GM12864 (cell line): ENCODE measurements at places on chromosomes 6 and 20.

GRCh38 chr20:21134883-21135493 lies 9.1 kb downstream of the KIZ start:
- DNase-seq = no peak

DNA sequence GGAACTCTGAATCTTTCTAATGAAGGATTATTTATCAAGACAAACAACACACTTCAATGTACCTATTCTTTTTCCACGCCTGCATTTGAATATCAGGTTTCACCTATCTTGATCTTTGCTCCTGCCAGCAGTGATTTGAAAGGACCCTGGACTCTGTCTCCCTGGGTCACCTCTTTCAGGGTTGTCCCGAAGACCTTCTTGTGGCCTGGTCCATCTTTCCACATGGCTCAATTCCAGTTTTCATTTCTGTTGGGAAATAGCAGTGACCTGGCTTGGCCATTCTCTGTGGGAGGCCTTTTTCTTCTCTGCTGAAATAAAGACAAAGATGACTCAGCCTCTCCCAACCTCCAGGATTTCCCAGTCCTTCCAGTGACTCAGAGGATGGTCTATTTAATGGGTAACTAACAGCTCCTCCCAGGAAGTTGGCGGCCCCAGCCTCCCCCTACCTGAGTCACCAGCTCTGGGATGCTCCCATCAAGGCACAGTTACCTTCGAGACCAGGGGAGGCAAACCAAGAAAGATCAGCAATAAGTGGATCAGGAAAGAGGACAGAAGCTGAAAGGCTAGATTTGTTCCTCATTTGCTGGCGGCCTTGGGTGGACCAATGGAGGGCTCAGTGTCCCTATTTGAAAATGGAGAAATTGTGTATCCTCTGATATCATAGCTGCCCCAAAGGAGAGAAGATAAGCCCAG lies 120.2 kb upstream of the RNF24 start:
- DNase-seq = no peak

- peak; percentile 8 for DNase-seq
Observed at GRCh38 chr6:50966532-50966931, 147.9 kb downstream of the TFAP2B start.

DNA sequence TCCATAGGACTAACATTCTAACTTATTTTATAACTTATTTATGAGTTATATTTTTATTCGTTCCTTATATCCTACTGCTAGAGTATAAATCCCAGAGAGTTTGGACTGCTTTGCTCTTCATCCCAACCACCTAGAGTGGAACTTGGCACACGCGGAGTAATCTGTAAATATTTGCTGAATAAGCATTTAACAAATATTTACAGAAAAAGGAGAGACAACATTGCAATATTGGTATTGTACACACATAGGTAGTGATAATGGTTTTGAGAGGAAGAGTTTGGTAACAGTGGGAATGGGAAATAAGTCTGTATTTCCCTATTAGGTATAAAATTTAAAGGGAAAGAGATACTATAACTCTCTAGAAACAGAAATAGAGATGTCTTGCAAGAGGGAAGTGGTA lies 634.8 kb upstream of the CITED2 start:
- DNase-seq = no peak

DNA sequence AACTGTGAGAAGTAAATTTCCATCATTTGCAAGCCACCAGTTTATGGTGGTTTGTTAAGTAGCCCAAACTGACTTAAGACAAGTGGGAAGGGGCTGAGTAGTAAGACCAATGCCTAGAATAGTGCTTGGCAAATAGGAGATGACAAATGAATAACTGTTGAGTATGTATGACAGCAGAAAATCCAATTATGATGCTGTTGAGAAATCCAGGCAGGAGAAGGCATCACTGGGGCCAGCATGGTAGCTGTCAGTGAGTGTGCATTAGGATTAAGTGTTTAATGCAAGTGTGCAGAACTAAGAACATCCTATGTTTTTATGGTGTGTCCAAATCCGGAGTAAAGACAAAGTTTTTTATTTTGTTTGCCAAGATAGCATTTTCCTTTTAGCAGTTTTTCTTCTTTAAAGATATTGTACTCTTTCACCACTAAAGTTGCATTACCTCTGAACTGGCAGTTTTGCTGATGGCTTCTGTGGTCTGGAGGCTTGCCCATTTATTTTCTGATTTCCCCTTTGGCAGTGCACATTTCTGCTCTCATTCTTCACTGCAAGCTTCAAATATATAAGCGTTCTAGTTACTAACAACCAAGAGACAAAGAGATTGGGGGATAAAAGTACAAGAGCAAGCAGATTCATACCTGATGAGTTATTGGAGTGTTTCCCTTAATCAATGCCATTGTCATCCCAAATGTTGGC lies 289.7 kb downstream of the KCNQ5 start:
- DNase-seq = no peak

DNA sequence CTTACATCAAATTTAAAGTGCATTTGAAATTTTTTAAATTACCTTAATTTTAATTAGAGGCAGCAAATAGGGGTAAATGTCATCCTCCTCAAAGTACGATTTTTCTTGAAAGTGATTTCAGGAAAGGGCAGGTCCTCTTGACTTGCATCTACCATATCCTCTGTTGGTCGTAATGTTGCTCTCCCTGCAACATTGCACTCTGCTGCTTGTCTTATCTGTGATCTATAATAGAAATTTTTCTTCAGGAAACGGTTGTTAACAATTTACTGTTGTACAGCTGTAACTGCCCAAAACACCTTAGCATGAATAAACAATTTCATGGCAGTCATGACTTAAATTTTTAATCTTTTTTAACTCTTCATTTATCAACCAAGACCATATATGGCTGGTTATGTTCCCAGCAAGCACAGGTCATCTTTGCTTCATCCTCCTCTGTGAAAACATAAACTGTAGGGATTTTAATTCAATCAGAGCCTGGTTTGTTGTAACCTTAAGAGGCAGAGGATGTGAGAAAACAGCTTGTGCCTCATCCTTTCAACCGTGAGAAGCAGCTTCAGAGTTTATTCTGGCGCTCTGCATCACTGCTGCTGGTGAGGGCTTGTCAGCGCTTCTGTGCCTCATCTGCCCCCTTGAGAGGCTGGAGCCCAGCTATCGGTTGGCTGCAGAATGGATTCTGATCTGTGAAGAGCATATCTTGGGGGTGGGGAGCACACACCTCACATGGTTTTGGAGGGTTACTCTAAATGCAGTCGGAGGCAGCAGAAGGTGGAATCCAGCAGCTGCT lies 56.0 kb downstream of the CTNNBL1 start:
- DNase-seq = no peak

GRCh38 chr20:722822-723644 lies 45.3 kb downstream of the SLC52A3 start:
- DNase-seq = no peak

GRCh38 chr6:148175550-148176188 lies 167.0 kb upstream of the SASH1 start:
- DNase-seq = no peak

DNA sequence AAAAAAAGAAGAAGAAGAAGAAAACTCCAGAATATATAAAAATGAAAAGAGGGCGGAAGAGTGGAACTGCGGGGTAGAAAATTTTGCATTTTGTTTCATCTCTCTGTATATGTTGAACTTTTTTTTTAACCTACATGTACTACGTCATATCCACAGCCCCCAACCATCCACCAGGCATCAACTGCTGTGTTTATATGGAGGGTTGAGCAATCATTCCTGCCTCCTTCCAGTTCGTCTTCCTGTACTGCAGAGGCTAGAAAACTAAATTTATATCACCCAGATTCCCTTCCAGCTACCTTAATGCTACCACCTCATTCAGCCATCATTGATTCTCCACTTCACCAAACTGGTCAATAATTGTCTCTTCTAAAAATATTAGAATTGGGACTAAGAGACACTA lies 9.5 kb upstream of the SIGLEC1 start:
- DNase-seq = no peak

DNA sequence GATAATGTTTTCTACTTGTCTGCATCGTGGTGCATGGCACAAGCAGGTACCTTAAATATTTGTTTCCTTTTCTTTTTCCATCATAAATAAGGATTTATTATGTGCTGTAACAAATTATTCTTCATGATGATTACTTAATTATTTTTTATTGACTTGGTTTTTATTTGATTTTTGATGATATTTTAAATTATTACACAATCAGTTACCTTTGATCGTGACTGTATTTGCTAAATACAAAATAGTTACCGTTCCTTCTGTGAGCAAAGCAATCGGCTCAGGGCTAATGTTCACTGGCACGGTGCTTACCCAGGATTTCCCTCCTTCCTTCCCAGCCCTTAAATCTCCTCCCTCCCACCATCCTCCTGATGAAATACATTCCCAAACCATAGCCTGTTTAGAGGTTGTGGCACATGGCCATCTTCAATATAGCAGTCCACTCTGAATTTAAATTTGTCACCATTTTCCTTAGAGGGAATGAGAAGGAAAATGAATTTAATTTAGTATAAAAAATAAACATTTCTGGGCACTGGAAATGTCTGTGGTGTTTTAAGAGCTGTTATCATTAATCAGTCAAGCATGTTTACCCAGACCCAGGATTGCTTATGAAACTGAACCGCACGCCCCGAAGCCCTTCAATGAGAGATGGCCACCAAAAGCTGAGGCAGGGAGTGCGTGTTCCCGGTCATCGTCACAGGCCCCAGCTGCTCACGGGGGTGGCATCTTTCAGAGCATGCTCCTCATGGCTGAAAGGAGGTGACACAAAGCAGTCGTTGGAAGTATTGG lies 23.0 kb upstream of the EXOC2 start:
- DNase-seq = no peak

DNA sequence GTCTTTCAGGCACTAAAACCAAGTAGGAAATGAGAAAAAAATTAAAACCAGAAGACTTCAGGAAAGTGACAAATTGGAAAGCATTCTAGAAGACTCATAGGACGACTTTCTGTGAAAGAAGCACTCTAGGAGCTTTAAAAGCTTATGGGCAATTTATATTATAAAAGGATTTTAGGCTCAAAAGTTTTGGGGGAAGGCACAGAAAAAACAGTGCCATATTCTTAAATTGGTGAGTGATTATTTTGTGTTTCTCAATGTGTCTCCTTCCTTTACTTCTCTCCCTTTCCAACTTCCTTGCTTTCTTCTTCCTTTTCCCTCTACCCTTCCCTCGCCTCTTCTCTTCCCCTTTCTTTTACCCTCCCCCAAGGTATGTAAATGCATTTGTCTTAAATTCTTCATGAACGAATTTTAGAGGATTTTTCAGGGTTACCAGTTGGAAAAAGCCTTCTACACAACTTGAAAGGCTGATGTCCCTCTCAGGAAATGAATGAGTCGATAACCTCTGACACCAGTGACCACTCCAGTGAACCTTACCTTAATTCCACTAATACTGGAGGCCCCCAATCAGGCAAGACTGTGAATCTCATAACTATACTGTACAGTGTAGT lies 2.6 kb upstream of the LIN28B start:
- no peak for DNase-seq

- no peak for DNase-seq
Observed at GRCh38 chr20:58070664-58071196, 157.7 kb downstream of the ANKRD60 start.

GRCh38 chr6:158415666-158416065 lies 103.4 kb downstream of the TULP4 start:
- DNase-seq = no peak

- DNase-seq = no peak
Observed at GRCh38 chr6:75301088-75301487, 16.5 kb upstream of the TMEM30A start.

- DNase-seq = no peak
Observed at GRCh38 chr6:149127212-149127611, 190.3 kb upstream of the TAB2 start.

DNA sequence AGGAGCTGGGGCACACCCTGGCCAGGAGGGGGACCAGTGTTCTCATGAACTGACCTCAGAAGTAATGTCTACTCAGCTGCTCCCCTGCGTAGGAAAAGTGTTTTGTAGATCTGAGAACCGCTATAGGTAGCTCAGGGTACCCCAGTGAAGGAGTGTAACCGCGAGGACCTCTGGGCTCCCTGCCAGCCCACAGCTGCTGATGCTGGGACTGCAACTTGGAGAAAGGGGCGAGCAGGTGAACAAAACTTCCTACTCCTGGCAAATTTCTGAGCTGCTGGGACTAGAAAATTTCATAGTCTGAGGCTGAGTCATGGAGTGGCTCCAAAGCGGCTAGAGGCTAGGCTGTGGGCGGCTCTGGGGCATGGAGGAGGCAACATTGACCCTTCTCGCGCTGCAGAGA lies 51.9 kb downstream of the PYGB start:
- no peak for DNase-seq

- DNase-seq = no peak
Observed at GRCh38 chr6:91486200-91486599, 899.3 kb upstream of the MAP3K7 start.

DNA sequence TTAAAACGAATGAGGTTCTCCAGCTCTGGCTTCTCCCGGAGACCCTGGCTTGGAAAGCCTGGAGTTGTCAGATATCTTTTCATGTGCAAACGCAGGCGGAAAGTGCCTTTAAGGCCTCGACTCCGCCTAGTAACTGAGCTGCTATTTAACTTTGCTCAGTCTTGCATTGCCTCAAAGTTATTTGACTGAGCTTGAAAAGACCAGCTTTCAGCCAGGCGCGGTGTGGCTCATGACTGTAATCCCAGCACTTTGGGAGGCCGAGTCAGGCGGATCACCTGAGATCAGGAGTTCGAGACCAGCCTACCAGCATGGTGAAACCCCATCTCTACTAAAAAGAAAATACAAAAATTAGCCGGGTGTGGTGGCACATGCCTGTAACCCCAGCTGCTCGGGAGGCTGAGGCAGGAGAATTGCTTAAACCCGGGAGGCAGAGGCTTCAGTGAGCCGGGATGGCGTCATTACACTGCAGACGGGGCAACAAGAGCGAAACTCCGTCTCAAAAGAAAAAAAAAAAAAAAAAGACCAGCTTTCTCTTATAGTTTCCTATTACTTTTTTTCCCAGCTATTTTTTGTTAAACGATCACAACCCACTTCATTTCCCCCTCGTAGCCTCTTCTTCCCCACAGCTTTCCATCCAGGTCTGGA lies 1.9 kb downstream of the GCNT2 start:
- DNase-seq = no peak

- DNase-seq = no peak
Observed at GRCh38 chr20:11976966-11977365, 59.3 kb downstream of the BTBD3 start.

GRCh38 chr6:135254471-135254870 lies 73.4 kb downstream of the MYB start:
- no peak for DNase-seq

GRCh38 chr20:24616258-24617079 lies 147.0 kb downstream of the SYNDIG1 start:
- DNase-seq = no peak
